ENCODE measurements at places on chromosomes 7 and 10. TPM values are rescaled to one million over a fixed set of nuclear protein-coding genes. Genes with fewer than 3 reads are reported as not detected.

AEBP1 gene
- total RNA-seq, result 10.1 TPM

ELAPOR2 gene
- 3.2 TPM for total RNA-seq

MOGAT3 gene
- not detected for total RNA-seq

ARMC3 gene
- not detected for total RNA-seq

CARD11 gene
- 99.4 TPM for total RNA-seq

NKX1-2 gene
- not detected for total RNA-seq

EIF4EBP2 gene
- 21.0 TPM for total RNA-seq

SEMA3D gene
- not detected for total RNA-seq

CAMK2B gene
- total RNA-seq, result 0.30 TPM

H2BK1 gene
- not detected for total RNA-seq

DNA sequence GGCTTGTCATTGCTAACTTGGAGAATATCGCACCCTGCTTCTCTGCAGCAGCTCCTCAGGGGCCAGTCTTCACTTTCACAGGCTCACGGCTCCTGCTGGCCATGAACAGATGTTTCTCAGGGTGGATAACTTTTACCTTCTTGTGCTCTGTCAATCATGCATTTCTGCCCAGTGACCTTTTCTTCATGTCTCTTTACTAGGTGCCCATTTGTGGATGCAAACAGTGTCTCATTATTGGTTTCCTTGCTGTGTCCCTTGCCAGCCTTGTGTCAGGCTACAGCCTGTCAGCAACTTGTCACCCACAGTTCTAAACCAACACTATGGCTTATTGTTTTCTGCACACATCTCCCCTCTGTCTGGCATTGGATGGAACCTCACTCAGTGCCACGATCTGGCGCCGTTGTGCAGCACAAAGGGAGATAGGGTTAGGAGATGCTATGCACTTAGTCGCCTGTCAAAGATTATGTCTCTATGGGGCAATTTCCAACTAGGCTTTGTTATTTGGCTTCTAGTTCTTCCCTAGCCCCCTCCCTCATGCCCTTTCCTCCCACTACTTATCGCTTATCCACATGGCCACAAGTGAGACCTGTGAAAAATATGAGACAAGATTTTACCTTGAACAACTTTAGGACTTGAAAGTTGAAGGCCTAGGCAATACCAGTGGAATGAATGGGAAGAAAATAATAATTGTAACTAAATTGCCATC is 45.7 kb upstream of the NXPH1 start:
- no peaks in the 10 kb centered on the region for H3K36me3 ChIP-seq
- no peak for DNase-seq
- H3K4me3 ChIP-seq, result no peak overlapping the region
- H3K4me1 ChIP-seq, result peaks cover 2% of the 10 kb centered on the region
- H3K27ac ChIP-seq, result no peak overlapping the region
- peaks cover 22% of the 10 kb centered on the region for H3K27me3 ChIP-seq

GRCh38 chr10:35780970-35781642 is 139.0 kb upstream of the FZD8 start:
- H3K4me1 ChIP-seq, result no peaks in the 10 kb centered on the region
- H3K36me3 ChIP-seq, result no peaks in the 10 kb centered on the region
- DNase-seq, result no peak
- H3K27ac ChIP-seq, result no peak overlapping the region

- no peak overlapping the region for H3K27ac ChIP-seq
- no peaks in the 10 kb centered on the region for H3K27me3 ChIP-seq
- H3K36me3 ChIP-seq, result no peaks in the 10 kb centered on the region
Measured at GRCh38 chr7:41446606-41447449, 256.1 kb downstream of the INHBA start.

GRCh38 chr7:30521532-30521931 is 16.9 kb upstream of the GGCT start:
- no peak overlapping the region for H3K4me3 ChIP-seq
- H3K36me3 ChIP-seq, result peaks cover 1% of the 10 kb centered on the region
- DNase-seq, result peak; percentile 43
- H3K4me1 ChIP-seq, result peaks cover 14% of the 10 kb centered on the region

DNA sequence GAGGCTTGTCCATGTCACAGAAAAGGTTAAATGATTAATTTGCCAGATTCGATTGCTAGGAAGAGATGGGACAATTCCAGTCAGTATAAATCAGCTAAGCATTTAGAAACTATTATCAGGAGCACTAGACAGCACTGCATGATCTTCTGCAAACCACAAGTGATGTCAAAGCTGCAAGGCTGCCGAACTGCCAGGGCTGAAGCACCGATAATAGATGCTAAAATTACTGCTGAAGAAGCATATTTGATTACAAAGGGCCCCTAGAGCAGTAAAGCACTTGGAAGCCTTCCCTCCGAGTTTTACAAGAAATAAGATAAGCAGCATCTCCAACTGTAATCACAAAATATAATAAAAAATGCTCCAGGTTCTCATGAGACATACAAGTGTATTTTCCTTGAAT is 40.6 kb downstream of the RNLS start:
- H3K36me3 ChIP-seq, result no peaks in the 10 kb centered on the region
- no peaks in the 10 kb centered on the region for H3K27me3 ChIP-seq
- H3K4me3 ChIP-seq, result no peak overlapping the region
- no peak overlapping the region for H3K27ac ChIP-seq

DNA sequence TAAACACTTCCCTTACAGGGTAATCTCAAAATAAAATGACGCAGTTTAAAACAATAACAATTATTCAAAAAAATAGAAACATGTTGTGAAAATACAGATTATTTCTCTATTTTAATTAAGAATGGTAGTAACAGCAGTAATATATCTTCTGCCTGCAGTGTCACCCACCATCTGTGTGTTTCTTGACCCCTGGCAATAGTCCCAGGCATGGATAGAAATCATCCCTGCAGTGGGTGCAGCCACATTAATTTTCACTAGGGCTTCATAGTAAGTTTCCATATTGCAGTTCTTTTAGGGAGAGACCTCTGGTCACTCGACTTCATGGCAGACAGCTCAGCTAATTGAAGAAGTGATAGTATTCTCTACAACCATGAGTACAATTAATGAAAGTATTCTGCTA is 470.1 kb upstream of the TEX47 start:
- H3K4me3 ChIP-seq, result no peak overlapping the region
- no peaks in the 10 kb centered on the region for H3K36me3 ChIP-seq
- no peak overlapping the region for H3K27ac ChIP-seq
- H3K4me1 ChIP-seq, result no peaks in the 10 kb centered on the region

- H3K4me3 ChIP-seq, result peak overlapping the region; percentile 69
- H3K36me3 ChIP-seq, result peaks cover 2% of the 10 kb centered on the region
- H3K4me1 ChIP-seq, result peaks cover 75% of the 10 kb centered on the region
- peak; percentile 48 for DNase-seq
Measured at GRCh38 chr10:26481914-26482550, 43.9 kb downstream of the APBB1IP start.

GRCh38 chr10:121771966-121772365 is 155.9 kb downstream of the ATE1 start:
- no peaks in the 10 kb centered on the region for H3K4me1 ChIP-seq
- no peak for DNase-seq
- H3K27me3 ChIP-seq, result no peaks in the 10 kb centered on the region
- H3K27ac ChIP-seq, result no peak overlapping the region
- no peak overlapping the region for H3K4me3 ChIP-seq

DNA sequence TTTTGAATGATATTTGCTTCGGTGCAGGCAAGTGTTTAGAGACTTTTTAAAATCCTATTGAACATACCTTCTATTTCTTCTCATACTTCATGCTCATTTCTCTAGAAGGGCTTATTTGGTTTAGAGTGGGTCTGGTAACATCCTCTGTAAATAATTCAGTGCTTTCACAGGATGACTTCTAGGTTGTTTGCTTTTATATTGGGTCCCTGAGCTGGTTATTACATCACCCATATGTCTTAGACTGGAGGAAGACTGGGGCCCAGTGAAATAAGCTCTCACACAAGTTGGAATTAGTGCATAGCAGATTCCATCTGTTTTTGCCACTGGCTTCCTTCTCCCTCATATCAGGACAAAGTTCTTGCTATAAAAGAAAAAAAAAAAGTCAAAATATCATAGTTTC is 6.5 kb downstream of the SUPV3L1 start:
- H3K27me3 ChIP-seq, result no peaks in the 10 kb centered on the region
- no peak overlapping the region for H3K4me3 ChIP-seq
- peaks cover 14% of the 10 kb centered on the region for H3K4me1 ChIP-seq
- no peak for DNase-seq

DNA sequence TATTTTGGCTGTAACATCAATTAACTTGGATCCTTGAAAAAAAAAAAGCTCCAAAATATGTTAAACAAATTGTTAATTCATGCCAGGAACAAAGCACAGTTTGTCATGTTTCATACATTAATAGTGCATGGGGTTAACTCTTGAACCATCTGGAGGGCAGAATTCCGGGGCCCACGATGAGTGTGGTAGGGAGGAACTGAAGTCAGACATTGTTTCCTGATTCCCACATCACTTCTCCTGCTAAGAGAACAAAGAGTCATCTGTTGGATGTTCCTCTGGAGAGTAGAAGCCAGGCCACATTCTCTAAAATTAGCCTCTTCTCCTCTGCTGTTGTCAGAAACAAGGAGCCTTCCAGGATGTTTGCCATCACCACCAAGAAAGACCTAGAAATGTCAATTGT is 54.6 kb downstream of the TMEM178B start:
- DNase-seq, result no peak
- H3K4me3 ChIP-seq, result no peak overlapping the region
- H3K4me1 ChIP-seq, result no peaks in the 10 kb centered on the region
- H3K27me3 ChIP-seq, result peaks cover 25% of the 10 kb centered on the region
- no peak overlapping the region for H3K27ac ChIP-seq

DNA sequence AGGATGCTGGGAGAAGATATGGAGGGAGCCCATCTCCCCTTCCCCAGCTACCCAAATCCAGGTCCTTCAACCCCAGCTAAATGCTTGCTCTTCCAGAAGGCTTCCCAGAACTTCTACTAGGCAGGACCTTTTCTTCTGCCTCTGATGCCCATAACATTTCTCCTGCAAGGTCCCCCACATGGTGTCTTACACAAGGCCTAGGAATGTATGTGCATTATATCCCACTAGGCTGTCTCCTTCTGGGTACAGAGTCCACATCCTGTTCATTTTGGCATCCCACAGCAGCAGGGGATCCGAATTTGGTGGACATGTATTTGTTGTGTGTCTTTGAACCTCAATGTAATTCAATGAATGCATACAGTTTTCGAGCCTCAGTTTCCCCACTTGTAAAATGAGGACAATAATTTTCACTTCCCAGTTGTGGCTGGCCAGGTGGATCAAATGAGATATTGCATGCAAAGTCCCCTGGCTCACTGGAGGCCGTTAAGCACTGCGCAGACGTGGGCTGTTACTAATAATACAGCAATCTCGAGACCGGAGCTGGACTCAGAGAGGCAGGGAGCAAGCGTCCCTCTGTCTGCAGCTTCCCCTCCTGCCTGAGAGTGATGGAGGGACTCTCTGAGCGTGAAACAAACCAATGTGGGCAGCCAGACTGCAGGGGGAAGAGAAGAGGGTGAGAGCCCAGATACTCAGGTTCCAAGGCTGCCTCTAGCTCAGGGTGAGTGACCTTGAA is 18.6 kb upstream of the YWHAG start:
- DNase-seq, result no peak
- no peak overlapping the region for H3K4me3 ChIP-seq
- H3K36me3 ChIP-seq, result no peaks in the 10 kb centered on the region
- peaks cover 7% of the 10 kb centered on the region for H3K4me1 ChIP-seq
- no peak overlapping the region for H3K27ac ChIP-seq

GRCh38 chr10:32972929-32973328 is 14.9 kb upstream of the ITGB1 start:
- H3K27me3 ChIP-seq, result no peaks in the 10 kb centered on the region
- DNase-seq, result no peak
- no peak overlapping the region for H3K27ac ChIP-seq
- no peaks in the 10 kb centered on the region for H3K36me3 ChIP-seq

All from activated naive CD4-positive, alpha-beta T cell treated with anti-CD3 and anti-CD28 coated beads for 36 hours (primary cell).